ENCODE measurements at places on chromosomes 12 and 14.

- no peak for DNase-seq
These were observed 145.2 kb downstream of the SCARB1 start for GRCh38 chr12:124718458-124718857.

GRCh38 chr12:96044017-96044942, 8.9 kb upstream of the LTA4H start:
- no peak for DNase-seq

DNA sequence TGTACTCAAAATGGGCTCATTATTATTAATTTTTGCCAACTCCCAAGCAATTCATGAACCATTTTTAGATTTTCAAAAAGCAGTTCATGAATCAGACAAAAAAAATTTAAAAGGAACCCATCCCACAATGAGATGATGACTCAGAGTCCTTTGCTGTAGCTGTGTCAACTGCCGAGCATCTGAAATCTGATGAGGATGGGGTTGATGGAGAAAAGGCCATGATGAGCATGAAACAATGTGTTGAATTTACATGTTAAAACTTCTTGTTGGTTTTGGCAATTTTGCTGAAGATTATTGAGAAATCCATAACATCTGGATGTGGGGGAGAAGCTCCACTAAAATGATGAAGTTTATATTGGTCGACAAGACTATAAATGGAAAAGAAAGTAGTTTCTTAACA, 378.0 kb downstream of the FOXG1 start:
- no peak for DNase-seq

- no peak for DNase-seq
These were observed 96.3 kb downstream of the ITPK1 start for GRCh38 chr14:93019367-93019843.

DNA sequence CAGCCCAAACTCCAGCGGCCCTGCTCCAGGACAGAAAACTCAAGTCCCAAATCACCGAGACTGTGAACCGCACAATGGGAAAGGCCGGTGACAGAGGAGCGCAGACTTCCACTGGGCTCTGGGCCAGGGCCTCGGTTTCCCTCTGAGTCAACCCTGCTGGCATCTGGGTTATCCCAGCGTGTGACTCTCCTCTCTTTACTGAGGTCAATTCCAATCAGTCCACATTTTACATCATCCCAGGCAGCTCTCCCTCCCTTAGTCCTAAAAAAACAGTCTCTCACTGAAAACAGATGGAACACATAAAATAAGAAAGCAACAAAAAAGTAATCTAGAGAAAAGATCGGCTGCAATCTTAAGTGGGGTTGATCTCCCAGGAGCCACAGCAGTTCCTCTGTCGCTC, 36.9 kb downstream of the ITPK1 start:
- no peak for DNase-seq

- DNase-seq, result no peak
These were observed 43.6 kb downstream of the ATL1 start for GRCh38 chr14:50603565-50603964.

- DNase-seq, result peak; percentile 87
These were observed 53.8 kb downstream of the VCPKMT start for GRCh38 chr14:50062438-50063085.

GRCh38 chr14:75224561-75224960, 48.1 kb upstream of the TMED10 start:
- no peak for DNase-seq

- DNase-seq, result peak; percentile 51
These were observed 42.1 kb downstream of the MGST1 start for GRCh38 chr12:16389594-16389993.

GRCh38 chr12:9163392-9163791, 44.8 kb downstream of the PZP start:
- no peak for DNase-seq

- no peak for DNase-seq
These were observed 751.1 kb downstream of the TMEM121 start for GRCh38 chr14:106277503-106277902.

- no peak for DNase-seq
These were observed 228.6 kb downstream of the ZFP36L1 start for GRCh38 chr14:68564191-68564825.

- no peak for DNase-seq
These were observed 6.8 kb downstream of the PLEKHG3 start for GRCh38 chr14:64711039-64711438.

DNA sequence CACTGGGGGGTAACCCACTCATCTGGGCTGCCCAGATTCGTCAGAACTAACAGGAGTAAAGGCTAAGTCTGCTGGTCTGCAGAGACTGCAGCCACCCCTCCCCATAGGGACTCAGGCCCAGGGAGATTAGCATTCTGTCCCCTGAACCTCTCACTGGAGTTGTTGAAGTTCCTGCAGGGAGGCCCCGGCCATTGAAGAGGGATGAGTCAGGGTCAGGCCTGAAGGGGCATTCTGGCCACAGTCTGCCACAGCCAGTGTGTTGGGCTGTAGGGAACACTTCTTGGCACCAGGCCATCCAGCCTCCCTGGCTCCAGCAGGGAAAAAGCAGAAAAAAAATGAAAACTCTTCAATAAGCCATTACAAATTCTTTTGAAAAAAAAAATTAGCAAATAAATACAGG, 35.3 kb downstream of the KLRK1 start:
- DNase-seq, result peak; percentile 79

DNA sequence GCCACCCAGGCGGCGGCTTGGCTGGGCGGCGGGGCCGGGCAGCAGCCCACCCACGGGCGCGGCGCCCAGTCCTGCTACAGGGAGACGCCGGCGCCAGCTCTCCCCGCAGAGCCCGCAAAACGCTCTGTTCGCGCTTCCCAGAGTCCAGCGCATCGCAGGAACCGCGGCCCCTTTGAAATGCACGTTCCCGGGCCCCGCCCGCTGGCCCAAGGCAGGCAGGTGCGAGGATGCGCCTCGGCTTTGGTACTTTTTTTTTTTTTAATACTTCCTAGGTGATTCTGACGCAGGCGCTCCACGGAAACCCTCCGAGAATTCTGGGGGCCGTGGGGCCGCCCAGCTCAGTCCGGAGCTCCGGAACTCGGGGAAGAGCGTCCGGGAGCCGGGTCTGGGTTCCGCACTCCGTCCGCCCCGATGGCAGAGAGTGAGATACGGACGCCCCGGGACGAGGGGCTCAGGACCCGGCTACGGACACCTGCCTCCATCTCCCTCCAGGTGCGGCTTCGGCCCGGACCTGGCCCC, 483 bp downstream of the POC1B start:
- no peak for DNase-seq

GRCh38 chr12:75781532-75782046, 250.0 kb downstream of the PHLDA1 start:
- no peak for DNase-seq

GRCh38 chr12:105911966-105912365, 226.8 kb downstream of the NUAK1 start:
- DNase-seq, result peak; percentile 35

- no peak for DNase-seq
These were observed 786.1 kb downstream of the TMTC2 start for GRCh38 chr12:83472772-83473171.

DNA sequence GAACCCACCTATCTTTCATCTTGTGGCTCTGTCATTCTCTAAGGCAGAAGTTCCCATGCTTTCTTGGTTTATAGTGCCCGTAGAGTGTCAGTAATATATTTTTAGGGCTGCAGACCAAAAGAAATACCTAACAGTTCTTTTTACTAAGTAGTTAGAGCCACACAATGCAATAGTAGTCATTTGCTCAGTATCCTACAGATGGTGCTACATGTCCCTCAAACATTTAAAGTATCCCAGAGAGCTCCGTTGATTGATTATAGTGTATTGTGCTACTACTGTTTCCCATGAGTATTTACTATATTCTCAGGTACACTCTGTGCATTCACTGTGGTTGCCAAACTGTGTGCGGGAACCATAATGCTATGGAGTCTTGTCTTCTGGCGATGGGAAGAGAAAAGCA, 4.7 kb upstream of the PLBD1 start:
- peak; percentile 5 for DNase-seq

GRCh38 chr12:53750812-53751335, 905 bp downstream of the CISTR start:
- peak; percentile 41 for DNase-seq

- DNase-seq, result peak; percentile 33
These were observed 601 bp downstream of the COX14 start for GRCh38 chr12:50112456-50113218.

DNA sequence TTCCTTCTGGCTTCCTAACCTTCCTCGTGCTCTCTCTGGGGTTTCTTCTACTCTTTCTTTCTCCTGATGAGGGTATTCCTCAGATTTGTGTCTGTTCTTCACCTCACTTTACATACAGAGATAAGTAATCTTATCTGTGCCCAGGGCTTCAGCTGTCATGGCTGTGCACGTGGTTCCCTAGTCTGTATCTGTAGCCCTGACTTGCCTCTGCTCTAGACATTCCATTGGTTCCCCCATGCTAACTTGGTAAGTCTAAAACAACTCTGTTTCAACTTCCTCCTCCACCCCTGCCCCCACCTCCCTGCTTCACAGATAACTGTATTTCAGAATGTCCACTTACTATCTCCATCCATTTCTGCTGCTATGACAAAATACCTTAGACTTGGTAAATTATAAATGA, 10.8 kb downstream of the DIP2B start:
- DNase-seq, result no peak

GRCh38 chr14:64673748-64674147, 30.5 kb upstream of the PLEKHG3 start:
- peak; percentile 62 for DNase-seq

- DNase-seq, result peak; percentile 64
These were observed 397.7 kb upstream of the PRICKLE1 start for GRCh38 chr12:42987216-42987650.

DNA sequence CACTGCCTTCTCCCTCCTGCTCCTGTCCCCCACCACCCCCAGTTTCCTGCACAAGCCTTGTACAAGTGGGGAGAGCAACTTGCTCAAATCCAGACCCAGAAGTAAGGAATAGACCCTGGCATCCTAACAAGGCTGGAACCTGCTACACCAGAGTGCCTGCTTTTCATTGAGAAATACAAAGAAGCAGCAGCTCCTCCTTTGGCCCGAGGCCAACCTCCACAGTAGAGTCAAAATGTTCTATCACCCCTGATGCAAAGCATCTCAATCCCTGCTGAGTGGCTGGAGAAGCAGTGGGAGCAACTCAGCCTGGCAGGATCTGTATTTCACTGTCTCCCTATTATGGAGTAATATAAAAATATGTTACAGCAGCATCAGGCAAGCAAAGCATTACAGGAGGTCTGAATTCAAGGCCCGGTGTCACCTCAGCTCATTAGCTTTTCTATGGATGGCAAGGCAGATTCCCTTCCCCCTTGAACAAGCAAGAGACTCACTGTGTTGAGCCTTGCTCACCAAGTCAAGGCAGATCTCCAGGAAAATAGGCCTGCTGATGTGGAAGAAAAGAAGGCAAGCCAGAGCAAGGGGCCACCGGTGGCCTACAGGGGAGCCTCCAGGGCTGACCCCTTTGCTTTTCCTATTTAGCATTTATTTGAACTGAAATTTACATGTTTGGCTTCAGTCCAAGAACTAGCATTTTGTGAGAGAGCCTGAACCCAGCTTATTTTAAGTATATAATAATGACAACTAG, 186.3 kb upstream of the EGLN3 start:
- DNase-seq, result no peak

- peak; percentile 69 for DNase-seq
These were observed 129.3 kb upstream of the HIF1A start for GRCh38 chr14:61565836-61566536.

DNA sequence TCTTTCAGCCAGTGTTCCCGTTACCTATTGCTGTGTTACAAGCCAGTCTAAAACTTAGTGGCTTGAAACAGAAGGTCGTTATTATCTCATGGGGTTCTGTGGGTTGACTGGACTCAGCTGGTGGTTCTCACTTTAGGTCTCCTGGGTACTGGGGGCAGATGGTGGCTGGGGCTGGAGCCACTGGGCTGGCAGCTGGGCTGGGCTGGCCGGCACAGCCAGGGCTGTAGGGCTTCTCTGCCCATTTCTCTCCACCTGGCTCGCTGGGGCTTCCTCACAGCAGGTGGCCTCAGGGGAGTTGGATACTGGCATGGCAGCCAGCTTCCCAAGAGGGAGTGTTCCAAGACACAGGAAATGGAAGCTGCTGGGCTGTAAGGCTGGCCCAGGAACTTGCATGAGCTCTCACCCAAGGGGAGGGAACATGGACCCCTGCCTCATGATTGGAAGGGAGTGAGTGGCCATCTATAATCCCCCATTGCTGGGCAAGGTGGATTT, 27.0 kb downstream of the TUNAR start:
- no peak for DNase-seq

DNA sequence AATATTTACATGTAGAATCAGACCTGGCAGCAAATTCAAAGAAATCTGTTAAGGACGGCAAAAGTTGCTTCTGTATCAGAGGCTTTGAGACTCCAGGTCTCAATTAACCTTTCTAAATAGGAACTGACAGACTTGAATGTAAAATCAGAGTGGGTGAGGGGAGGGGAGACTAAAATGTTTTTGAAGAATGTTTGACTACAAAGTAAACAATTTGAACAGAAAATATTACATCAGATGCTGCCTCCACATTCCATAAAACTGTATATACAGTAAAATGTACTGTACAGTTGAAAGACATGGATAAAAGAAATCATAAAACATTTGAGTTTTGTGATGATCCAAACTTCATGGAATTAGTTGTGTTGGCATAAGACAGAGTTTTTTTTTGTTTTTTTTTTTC, 49.5 kb upstream of the POC1B start:
- DNase-seq, result no peak

- DNase-seq, result no peak
These were observed 444.9 kb downstream of the TRHDE start for GRCh38 chr12:72717036-72717435.

DNA sequence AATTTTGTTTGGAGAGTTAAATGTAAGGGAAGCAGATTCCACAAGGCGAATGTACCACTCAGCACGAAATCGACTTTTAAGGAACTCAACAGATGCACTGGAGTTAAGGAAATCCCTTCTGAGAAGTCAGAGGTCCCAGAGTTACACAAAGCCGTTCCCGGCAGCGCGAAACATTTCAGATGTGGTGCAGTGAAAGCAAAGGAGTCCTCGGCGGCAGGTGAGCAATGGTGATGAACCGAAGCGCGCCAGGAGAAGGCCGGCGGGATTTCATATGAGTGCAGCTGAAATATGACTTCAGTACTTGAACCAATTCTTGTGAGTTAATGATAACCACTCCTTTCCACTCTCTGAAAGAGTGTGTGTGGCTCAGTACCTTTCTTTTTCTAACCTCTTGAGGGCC, 183.2 kb downstream of the GRIP1 start:
- no peak for DNase-seq

- DNase-seq, result peak; percentile 65
These were observed 14.1 kb downstream of the PRKD1 start for GRCh38 chr14:29913566-29913965.

Measured in renal cortical epithelial cell (primary cell).